ENCODE measurements at places on chromosomes 3 and 15.

DNA sequence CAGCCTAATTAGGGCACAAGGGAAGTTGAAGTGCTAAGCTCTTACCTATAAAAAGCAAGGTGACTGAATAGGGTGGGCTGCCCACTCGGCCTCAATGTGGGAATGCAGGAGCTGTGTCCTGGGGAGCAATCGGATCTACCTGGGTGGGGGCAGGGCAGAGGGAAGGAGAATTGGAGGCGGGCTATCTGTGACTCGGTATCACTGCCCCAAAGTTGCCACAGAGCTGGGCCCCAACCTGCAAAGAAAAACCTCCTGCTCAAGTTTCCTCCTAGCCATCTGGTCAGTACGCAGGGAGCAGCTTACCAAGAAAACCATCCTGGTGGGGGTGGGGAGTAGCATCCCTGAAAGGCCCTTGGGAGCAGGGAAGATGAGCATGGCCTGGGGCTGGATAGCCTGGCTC lies 10.7 kb downstream of the CIB2 start:
- no peak for DNase-seq

DNA sequence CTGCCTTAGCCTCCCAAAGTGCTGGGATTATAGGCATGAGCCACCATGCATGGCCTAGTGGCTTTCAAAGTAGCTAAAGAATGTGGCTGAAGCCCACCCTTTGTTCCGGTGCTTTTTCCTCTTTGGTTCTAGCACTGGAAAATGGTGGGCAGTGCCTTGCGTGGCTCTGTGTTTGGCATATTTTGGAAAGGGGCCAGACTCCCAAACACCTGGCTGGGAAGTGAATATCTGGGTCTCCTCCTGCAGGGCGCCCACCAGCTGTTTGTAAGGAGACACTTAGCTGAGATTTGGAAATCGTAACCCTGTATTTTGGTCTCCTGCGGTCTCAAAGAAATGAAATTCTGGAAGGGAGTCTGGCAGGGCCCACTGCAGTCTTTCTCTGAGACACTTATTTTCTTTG lies 336.4 kb downstream of the IL20RB start:
- DNase-seq = no peak

DNA sequence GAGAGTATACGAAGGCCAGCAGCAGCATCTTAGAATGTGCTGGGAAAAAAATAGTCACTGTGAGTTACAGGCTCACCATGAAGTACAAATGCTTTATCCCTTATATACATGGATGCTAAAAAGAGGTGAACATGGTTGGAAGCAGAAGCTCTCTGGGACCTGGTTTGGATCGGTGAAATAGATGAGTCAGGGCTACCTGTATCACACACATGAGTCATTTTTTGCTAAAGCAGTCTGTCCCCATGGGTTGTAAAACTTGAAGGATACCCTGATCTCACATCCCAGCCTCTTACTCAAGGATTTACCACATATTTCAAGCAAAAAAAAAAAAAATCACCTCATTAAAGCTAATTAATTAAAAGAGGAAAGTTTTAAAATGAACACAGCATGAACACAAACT lies 6.9 kb upstream of the SERPINI2 start:
- no peak for DNase-seq

- no peak for DNase-seq
Observed at GRCh38 chr15:44668921-44669320, 5.5 kb upstream of the SPG11 start.

GRCh38 chr3:17129556-17129955 lies 244.8 kb downstream of the PLCL2 start:
- no peak for DNase-seq

GRCh38 chr3:139235192-139235591 lies 108.6 kb upstream of the MRPS22 start:
- no peak for DNase-seq

GRCh38 chr3:154060238-154061000 lies 60.8 kb upstream of the ARHGEF26 start:
- no peak for DNase-seq

- DNase-seq = no peak
Observed at GRCh38 chr3:27221264-27221932, 147.8 kb downstream of the NEK10 start.

DNA sequence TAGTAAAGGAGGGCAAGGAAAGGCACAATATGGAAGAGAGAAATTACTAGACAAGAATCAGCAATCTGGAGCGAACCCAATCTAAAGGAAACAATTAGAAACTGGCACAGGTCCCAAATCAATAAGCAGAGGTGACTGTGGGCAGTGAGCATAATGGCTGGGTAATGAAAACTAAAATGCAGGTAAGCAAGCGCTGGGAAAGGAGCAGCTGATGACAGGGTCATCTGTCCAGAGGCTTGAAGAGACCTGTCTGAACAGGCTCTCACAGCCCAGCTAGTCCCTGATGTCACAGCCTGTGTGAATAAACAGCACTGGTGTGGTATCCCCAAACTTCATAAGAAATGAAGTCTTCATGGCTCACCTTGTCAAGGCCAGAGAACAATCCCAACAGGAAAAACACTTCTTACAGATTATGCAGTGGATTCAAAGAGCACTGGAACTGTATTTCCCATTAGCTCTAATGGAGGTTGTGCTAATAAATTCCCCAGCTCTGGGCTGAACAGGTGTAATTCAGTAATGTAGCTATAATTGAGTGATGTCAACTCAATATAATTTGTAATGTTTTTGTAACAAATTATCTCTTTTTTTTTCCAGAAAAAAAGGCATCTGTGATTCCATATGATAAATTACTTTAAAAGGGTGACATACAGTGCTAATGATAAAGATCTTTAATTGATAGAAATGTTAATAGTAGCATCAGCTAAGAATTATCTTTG lies 197.3 kb downstream of the FHIT start:
- no peak for DNase-seq

- DNase-seq = no peak
Observed at GRCh38 chr3:113736548-113737089, 9.4 kb downstream of the NAA50 start.

DNA sequence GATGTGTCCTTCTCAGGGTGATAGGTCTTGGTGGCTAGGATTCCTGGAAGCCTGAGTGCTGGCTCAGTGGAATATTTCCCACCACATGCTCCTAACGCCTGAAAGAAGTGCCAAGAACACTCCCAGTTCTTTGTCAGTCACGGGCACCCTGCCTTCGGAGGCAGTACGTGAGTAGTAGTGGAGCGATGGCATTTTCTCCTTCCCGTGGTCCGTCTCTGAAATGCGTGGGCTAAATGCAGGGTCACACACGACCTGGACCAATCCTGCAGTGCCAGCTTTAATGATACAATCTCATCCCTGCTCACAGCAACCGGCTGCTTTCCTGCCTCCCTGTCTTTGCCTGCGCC lies 14.5 kb downstream of the H1-8 start:
- DNase-seq = no peak

GRCh38 chr15:78315686-78316282 lies 16.4 kb upstream of the SKIC8 start:
- DNase-seq = no peak

- DNase-seq = no peak
Observed at GRCh38 chr3:150038830-150039229, 68.1 kb upstream of the PFN2 start.

DNA sequence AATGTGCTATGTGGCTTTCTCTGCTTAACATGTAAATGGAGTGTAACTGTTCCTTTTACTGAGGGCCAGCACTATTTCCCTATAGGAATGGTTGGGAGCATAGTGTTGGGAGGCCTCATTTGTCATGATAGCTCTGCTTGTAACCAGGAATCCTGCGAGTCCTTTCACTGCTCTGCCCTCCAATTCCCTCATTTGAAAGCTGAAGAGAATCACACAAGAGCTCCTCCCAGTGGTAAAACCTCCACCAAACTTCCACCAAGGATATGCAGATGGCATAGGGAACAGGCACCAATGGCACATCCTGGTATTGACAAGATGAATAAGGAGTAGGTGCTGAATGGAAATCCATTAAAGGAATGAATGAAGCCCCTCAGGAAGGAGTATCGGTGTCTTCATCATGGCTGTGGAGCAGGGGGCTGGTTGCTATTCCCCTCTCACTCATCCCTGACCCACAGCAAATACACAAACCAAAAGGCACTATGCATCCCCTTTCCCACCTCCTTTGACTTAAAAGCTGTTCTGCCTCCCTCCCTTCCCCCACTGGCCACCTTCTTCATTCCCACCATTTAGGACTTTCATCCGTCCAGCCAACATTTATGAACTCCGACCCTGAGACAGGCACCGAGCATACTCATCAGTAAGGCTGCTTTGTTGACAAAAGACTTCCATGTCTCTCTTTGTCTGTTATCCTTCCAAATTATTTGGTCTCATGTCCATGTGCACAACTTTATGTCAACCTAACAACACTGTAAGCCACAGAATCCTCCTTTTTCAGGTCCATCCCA lies 560.8 kb downstream of the FOXP1 start:
- no peak for DNase-seq

Data from stimulated activated CD4-positive, alpha-beta T cell treated with anti-CD3 and anti-CD28 coated beads, Interleukin-4, amount 100 ng/mL, for 4 hours (primary cell).